ENCODE measurements at places on chromosomes 12 and 14.

DNA sequence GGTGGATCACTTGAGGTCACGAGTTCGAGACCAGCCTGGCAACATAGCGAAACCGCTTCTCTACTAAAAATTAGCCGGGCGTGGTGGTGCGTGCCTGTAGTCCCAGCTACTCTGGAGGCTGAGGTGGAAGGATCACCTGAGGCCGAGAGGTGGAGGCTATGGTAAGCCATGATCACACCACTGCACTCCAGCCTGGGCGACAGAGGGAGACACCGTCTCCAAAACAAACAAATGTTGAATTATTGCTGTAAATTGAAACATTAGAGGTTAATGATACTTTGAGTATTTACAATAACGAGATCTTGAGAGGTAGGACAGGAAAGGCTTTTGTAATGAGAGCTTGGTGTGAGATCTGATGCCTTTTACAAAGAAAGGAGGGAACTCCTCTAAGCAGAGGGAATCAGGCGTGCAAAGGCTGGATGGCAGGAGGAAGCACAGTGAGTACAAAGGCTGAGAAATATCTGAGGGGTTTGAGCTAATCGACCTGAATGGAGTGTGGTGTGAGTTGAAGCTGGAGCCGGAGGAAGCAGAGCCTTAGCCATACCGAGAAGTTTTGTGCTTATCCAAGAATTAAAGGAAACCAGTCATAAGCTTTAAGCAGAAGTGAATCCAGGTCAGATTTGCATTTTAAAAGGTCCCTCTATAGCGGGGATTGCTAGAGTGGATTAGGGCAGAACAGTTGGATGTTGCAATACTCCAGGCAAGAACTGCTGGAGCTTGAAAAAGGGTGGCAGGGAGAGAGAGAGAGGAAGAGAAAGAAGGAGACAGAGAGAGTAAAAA is 1.1 kb downstream of the RHNO1 start:
- peak overlapping the region; percentile 77 for H3K27ac ChIP-seq
- H3K4me3 ChIP-seq, result peak overlapping the region; percentile 94
- peaks cover 8% of the 10 kb centered on the region for H3K4me1 ChIP-seq
- H3K36me3 ChIP-seq, result peaks cover 54% of the 10 kb centered on the region
- no peak for DNase-seq

DNA sequence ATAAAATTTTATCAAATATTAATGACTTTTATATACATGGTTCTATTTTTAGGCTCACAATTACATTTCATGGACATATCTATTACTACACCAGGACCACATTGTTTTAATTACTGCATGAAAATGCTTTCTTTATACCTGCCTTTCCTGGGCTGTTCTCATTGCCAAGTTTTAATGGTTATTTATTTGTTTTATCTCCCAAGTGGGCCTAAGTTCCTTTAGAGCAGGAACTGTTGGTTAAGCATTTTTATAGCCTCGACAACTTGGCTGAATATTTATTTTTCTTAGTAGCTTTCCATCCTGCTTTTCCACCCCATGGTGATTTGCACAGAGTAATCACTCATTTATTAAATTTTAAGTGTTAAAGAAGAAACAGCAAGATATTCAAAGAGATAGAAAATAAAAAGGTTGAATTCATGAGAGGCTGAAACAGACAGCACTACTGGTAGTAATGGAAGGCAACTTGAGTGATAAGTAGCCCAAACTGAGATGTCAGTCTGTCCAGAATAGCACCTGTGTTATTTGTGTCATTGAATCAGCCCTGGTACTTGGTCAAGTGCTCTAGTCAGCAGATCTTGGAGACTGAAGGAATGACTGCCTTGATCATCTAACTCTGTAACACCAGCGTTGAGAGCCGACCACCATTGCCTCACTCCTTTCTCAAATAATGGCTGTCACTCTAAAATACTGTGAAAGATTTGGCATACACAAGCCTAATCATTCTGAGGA is 119.1 kb upstream of the EGLN3 start:
- no peak for DNase-seq
- no peaks in the 10 kb centered on the region for H3K36me3 ChIP-seq
- no peak overlapping the region for H3K4me3 ChIP-seq
- H3K27me3 ChIP-seq, result no peaks in the 10 kb centered on the region
- H3K27ac ChIP-seq, result no peak overlapping the region

GRCh38 chr14:34710744-34711143 is 3.6 kb downstream of the CFL2 start:
- no peak overlapping the region for H3K4me3 ChIP-seq
- DNase-seq, result no peak
- no peaks in the 10 kb centered on the region for H3K27me3 ChIP-seq
- H3K27ac ChIP-seq, result peak overlapping the region; percentile 81
- H3K36me3 ChIP-seq, result peaks cover 39% of the 10 kb centered on the region

GRCh38 chr12:117010693-117011451 is 88.3 kb downstream of the TESC start:
- H3K4me3 ChIP-seq, result no peak overlapping the region
- no peaks in the 10 kb centered on the region for H3K27me3 ChIP-seq
- H3K4me1 ChIP-seq, result no peaks in the 10 kb centered on the region
- no peak for DNase-seq
- peaks cover 16% of the 10 kb centered on the region for H3K36me3 ChIP-seq

DNA sequence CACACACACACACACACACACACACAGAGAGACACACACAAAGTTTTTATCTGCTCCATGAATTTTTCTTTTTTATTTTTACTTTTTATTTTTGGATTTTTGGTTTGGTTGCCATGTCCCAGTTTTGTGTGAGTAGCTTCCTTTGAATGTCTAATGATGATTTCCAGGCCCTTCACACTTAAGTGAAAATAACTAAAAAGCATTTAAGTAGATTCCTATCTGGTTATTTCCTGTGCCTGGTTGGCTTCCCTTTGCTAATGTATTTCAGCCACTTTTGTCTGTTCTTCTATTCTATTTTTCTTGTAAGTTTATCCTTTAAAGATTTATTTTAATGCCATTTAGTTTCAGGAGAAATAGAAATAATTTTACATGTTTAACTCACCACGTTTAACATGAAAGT is 755.4 kb downstream of the SLC6A15 start:
- no peak for DNase-seq
- H3K36me3 ChIP-seq, result no peaks in the 10 kb centered on the region
- no peak overlapping the region for H3K4me3 ChIP-seq

DNA sequence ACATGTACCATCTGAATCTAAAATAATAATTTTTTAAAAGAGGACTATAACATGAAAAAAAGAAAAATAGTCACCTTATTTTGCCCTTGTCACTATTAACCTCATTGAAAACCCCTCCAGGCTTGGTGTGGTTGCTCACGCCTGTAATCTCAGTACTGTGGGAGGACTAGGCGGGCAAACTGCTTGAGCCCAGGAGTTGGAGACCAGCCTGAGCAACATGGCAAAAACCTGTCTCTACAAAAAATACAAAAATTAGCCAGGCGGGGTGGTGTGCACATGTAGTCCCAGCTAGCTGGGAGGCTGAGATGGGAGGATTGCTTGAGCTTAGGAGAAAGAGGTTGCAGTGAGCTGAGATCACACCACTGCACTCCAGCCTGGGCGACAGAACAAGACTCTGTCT is 126.3 kb upstream of the KRAS start:
- no peak overlapping the region for H3K27ac ChIP-seq
- H3K36me3 ChIP-seq, result no peaks in the 10 kb centered on the region
- peaks cover 4% of the 10 kb centered on the region for H3K4me1 ChIP-seq
- no peak for DNase-seq

DNA sequence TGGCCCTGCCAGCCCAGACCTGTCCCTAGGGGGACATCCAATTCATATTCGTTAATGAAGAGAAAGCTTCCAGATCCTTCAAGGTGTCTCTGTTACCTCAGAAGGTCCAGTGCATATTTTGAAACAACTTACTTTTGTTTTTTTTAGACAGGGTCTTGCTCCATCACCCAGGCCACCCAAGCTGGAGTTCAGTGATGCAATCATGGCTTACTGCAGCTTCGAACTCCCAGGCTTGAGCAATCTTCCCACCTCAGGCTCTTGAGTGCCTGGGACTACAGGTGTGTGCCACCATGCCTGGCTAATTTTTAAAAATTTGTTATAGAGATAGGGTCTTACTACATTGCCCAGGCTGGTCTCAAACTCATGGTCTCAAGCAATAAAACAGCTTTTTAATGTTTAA is 48.4 kb downstream of the B4GALNT3 start:
- no peaks in the 10 kb centered on the region for H3K27me3 ChIP-seq
- H3K27ac ChIP-seq, result no peak overlapping the region
- peaks cover 26% of the 10 kb centered on the region for H3K4me1 ChIP-seq
- no peak for DNase-seq

Measured in RWPE2 (cell line).